AG08395 (cell line): ENCODE measurements at places on chromosomes 6 and 20.

DNA sequence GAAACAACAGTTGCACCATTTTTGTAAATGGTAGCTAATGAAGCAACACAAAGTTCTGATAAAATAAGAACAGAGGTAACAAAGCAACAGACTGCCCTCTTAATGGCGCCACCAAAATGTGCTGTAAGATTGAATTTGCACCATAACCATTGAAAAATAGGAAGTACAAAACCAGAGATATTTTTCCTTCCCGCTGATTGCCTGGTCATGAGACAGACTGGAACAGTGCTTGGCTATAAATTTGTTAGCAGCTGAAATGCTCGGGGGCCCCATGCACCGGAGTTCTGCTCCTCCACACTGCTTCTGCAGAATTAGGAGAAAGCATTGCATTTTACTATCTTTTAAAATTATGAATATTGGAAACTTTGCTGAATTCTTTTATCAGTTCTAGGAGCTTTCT is 164.4 kb upstream of the QKI start:
- DNase-seq, result no peak

GRCh38 chr6:96675597-96675996 is 112.7 kb downstream of the FHL5 start:
- no peak for DNase-seq

DNA sequence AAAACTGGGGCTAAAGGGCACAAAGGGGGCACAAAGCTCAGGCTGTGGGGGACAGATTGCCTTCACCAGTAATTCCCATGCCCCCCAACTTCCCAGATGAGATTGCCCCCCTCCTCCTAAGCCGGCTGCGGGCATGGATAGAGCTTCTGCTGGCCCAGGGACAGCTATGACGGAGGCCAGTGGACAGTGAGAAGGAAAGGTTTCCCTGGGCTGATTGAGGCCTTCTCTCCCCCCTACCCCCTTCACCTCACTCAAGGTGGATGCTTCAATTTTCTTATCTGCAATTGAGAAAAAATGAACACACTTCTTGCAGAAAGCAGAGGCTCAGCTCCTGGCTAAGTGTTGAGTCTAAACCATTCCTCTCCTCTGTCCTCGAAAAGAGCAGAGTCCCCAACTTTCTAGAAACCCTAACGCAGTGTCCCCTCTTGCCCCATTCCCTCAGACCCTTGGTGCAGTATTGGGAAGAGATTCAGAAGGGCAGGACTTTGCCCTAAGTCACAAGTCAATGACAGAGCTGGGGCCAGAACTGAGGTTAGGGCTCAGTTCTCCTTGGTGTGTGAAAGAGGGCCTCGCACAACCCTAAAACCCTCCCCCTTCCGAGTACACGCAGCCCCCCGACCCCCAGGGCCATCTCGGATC is 808 bp downstream of the SDC4 start:
- no peak for DNase-seq

- DNase-seq, result no peak
Observed at GRCh38 chr6:158356586-158357546, 44.6 kb downstream of the TULP4 start.

- no peak for DNase-seq
Observed at GRCh38 chr6:14290041-14290771, 172.6 kb downstream of the CD83 start.
